Cerebellum (tissue), 4 donors: ENCODE measurements at places on chromosomes 13 and 19. TPM values are rescaled to one million over a fixed set of nuclear protein-coding genes. Genes with fewer than 3 reads are reported as not detected.

The SERP2 gene
- 17.1 TPM for total RNA-seq

The KLF2 gene
- 5.3 TPM for total RNA-seq

The DPP9 gene
- total RNA-seq, result 19.1 TPM

The N4BP2L1 gene
- 13.6 TPM for total RNA-seq

The MYO1F gene
- 2.7 TPM for total RNA-seq
